Activated T-helper 17 cell treated with anti-CD3 and anti-CD28 coated beads, Interleukin-2, amount 50 U/mL, for 72 hours (primary cell): ENCODE measurements at places on chromosomes 7 and 10.
A peak's percentile ranks its signal among the peaks of the same experiment; 100 is the strongest.

DNA sequence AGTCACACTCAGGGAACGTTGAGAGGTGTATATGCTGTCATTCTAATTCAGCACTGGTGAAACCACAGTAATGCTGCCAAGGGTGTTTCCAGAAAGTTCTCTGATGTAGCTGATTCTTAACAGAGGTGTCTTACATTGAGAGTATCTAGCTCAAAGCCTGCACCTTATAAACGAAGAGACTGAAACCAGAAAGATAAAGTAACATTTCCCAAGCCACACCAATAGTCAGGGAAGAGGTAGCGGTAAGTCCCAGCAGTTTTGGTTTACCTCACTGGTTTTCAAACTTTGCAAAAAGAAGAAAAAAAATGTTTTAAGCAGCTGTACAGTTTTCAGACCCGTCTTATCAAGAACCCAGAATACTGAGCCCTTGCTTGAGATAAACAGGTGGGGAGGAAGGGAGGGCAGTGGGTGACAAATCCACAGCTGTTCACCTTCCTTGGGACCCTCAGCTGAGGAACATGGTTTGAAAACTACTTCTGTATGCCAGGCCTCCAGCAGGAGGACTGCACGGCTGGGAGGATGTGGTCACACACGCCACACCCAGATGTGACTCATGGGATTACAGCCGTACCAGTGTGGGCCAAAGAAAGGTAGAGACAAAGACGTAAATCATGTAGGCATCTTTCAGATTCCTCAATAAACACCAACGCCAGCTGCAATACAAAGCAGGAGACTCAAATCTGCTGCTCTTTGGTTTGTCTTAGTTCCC, 63.9 kb upstream of the GSDME start:
- ATAC-seq: peak; percentile 90

DNA sequence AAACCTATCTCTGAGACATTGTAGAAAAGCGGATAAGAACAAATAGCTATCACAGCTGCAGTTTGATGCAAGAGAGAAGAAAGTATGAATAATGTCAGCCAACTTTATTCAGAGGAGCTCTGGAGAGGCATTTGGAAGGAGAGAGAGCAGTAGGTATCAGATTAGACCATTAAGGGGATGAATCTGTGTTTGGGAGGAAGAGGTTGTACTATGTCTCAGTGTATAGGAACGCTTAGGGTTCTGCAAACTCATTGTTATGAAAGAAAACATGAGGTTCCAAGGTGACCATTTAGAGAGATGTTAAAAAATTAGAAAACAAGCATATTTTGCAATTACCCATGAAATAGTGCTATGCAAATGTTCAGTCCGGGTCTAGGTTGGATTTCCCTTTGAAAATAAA, 207.5 kb upstream of the GNAI1 start:
- ATAC-seq: no peak

DNA sequence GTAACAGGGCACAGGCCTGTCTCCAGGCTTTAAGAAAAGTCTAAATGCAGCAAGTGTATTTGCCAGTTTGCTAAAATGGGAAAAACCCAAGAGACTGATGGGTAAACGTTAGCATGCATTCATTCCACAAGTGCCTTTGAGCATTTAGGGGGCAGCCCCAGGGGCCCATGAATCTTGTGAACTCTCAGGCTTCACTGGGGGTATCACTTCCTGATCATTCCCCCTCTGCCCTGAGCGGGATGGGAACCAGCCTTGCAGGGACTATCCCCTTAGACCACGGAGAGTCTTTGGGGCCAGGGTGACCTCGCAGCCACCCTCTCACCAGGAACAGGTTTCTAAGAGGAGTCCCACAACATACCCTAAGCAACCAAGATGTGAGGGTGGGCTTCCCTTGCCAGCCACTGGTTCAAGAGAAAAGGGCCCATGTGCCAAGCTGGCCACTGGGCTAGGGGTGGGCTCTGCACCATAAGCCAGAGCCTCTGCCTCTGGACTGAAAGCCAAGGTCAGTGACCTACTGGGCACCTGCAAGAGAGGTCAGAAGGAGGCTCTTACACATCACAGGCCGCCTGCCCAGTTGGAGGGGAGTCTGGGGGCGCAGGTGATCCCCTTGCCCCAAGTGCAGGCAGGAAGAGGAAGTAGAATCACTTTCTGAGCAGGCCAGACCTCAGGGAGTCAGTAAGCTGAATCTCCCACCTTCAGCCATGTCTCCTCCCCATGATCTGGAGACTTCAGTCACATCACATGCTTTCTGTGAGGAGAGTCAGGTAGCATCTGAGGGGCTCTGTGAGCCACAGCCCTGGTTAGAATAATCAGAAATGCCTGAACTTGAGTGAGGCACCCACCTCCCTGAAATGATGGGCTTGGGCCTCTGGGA, 75.0 kb downstream of the C10orf105 start:
- peak; percentile 29 for ATAC-seq

DNA sequence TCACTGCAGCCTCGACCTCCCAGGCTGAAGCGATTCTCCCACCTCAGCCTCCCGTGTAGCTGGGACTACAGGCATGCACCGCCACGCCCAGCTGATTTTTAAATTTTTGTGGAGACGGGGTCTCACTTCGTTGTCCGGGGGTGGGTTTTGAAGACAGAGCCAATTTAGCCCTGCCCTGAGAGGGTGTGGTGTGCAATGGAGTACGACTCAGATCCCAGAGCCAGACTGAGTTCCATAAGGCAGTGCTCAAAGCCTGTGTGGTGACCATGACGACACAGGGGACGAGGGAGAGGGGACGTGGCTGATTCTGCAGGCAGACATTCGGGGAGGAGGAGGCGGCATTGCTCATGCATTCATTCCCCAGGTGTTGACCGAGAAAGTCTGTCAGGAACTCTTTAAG, 72.1 kb downstream of the ZMIZ1 start:
- ATAC-seq: no peak

DNA sequence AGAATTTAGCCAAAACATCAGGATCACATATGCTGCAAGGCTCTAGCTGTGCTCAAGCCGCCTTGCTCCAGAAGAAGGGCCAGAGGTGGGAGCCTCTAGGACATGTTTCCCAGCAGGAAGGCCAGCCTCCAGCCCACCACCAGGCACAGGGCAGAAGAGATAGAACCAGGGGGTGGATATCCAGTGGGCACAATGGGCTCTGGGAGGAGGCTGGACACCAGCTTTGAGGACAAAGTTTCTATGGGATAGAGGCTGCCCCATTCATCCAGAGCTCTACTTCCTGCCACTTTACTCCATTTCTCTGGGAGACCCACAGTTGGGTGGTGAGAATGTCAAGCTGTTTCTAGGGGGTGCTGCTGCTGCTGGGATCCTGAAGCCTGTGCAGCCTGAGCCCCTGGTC, 77.1 kb downstream of the ARHGAP22 start:
- no peak for ATAC-seq

GRCh38 chr10:61751599-61751998, 88.9 kb downstream of the CABCOCO1 start:
- ATAC-seq: peak; percentile 46

DNA sequence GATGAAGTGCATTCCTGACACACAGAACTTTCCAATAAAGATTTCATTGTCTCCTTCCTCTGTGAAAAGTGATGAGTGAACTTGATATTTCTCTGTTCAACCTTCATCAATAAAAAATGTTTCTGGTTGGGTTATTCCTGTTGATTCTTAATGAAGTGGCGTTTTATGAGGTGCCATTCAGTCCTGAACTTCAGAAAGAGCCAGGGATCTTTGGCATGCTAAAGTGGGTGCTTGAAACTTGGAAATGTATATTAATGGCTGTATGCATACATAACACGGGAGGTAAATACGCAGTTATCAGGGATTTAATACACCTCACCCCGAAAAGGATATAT, 151.6 kb downstream of the ACTR3B start:
- ATAC-seq: no peak
